ENCODE measurements at places on chromosomes 5 and 9.

DNA sequence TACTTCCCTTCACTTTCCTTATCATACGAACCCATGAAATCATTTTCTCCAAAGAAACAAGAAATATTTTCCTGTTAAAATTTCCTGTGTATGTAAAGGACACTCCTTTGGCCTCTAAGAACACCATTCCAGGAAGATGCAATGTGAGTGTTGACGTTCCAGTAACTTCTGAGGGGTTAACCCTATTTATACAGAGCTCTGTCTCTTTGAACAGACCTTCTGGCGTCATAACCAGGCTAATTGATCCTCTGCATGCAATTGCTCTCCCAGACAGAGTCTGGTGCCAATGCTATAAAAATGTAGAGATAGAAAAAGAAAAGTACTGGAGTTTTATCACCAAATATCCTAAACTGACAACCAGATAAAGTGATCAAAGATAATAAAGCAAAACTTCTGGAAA is 218.5 kb downstream of the TLE1 start:
- no peaks in the 10 kb centered on the region for H3K27me3 ChIP-seq
- no peaks in the 10 kb centered on the region for H3K36me3 ChIP-seq
- no peak for DNase-seq
- H3K4me3 ChIP-seq, result no peak overlapping the region

GRCh38 chr9:132995879-132996278 is 17.4 kb downstream of the GFI1B start:
- no peaks in the 10 kb centered on the region for H3K36me3 ChIP-seq
- no peak overlapping the region for H3K27ac ChIP-seq
- H3K27me3 ChIP-seq, result peaks cover 20% of the 10 kb centered on the region

GRCh38 chr5:82813861-82814260 is 263.3 kb downstream of the TMEM167A start:
- no peaks in the 10 kb centered on the region for H3K4me1 ChIP-seq
- no peaks in the 10 kb centered on the region for H3K36me3 ChIP-seq
- H3K4me3 ChIP-seq, result no peak overlapping the region
- H3K27ac ChIP-seq, result no peak overlapping the region
- no peaks in the 10 kb centered on the region for H3K27me3 ChIP-seq
- no peak for DNase-seq

DNA sequence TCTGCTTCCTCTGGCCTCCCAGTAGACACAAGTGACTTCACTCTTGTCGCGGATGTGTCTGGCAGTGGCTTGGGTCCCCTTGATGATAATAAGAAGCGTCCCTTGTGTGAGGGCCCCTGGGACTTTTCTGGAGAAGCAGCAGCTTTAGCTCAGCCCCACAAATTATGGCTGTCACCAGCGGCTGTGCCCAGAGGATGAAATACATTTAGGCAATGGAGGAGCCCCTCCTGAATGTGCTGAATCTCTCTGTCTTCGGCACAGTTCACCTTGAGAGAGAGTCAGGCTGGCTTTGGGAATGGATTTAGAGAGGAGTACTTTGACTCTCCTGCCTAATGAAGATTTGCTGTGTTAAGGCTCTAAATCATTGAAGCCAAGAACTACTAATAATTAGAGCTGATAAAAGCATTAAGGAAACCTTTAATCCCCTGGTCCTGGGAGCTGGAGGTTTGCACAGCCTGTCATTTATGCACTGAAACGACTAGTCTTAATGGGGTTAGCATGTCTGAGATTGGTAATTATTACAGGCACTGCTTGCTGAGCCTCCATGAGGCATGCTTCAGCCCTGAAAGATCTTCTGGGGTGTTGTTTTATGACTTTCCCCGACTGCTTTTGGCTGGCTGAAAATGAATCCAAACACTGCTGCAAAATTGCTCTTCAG is 127.0 kb downstream of the TENT4A start:
- H3K27me3 ChIP-seq, result peaks cover 11% of the 10 kb centered on the region
- peaks cover 7% of the 10 kb centered on the region for H3K4me1 ChIP-seq
- no peak overlapping the region for H3K4me3 ChIP-seq
- no peak overlapping the region for H3K27ac ChIP-seq
- H3K36me3 ChIP-seq, result no peaks in the 10 kb centered on the region
